NCI-H69 (cell line): ENCODE measurements at places on chromosomes 5 and 9.

DNA sequence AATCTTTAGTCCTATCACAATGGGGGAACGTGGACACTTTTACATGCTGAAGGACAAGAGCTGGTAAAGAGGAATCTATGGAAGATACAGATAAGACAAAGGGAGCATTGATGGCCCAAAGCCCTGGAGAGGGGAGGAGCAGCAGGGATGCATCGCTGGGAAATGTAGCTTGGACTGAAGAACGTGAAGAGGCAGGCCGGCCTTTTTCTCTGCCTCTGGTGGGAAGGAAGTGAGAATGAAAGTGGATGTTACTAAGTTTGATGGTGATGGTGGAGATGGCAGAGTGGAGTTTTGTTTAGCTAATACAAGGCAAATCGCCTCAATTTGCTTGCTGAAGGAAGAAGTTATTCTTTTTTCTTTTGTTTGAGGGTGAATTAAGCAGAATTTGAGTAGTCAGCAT, 124.6 kb upstream of the TAF11L2 start:
- DNase-seq: no peak

DNA sequence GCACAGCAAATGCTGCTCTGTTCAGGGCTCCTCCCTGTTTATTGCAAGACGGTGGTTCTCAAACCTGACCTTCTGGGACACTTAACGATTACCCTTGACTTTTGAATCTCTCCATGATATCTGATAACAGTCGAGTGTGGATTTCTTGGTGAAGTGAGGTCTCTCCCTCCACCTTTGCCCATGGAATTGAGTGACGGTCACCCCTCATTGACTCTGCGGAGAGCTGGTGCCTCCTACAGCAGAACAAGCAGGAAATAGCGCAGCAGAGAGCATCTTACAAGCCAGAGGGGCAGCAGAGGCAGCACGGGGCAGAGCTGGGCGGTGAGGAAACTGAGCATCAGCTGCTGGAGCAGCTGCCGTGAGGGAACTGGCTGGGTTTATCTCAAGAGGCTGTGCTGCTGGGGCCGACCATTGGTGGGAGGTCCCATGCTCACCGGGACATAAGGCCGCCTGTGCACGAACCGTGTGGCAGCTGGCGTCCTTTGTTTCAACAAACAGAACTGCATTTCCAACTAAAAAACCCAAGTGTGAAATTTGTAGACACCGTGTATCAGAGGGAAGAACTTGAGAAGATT, 189.8 kb downstream of the MTRR start:
- DNase-seq: no peak

- no peak for DNase-seq
These were observed 38.6 kb downstream of the HMCN2 start for GRCh38 chr9:130304116-130304515.

DNA sequence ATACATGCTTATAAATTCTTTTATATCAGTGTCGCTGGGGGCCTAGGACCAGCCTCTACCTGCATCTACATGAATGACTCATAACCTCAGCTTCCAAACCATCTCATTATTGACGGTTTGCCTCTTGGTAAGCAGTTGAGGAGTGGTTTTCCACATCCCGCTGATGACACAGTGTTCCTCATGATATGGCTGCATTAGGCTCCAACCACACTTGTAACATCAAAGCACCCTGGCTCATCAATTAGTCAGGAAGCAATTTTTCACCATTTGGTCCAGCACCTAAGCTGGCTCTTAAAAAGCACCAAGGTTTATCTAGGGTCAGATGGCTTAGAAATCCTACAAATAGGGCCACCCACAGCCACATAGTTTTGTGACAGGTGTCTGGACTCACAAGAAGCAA, 402.4 kb downstream of the ARHGEF28 start:
- peak; percentile 52 for DNase-seq
